ENCODE measurements at places on chromosomes 13 and 19.

DNA sequence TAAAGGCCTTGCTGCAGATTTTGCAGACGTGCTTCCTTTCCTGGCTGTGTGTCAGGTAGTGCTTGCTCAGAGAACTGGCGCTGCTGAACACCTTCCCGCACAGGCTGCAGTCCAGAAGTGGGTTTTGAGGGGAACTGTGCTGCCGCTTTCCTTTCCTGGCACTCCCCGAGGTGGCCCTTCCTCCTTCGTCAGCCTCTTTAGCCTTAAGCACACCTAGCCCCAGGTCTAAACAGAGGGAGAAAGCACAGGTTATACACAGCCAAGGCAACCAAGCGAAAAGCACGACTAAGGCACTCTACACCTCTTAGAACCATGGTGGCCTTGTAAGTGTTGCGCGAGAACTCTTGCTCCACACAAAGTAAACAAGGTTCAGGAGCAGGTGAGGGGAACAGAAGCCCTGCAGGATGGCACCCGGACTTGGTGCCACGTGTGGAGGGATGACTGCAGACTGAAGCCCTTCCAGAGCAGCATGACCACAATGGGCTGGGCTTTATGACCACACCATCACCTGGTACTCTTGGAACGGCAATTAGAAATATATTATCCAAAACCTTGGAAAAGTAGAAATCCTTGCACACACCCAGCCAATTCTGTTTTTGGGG lies 23.6 kb downstream of the ZNF541 start:
- H3K27ac ChIP-seq: no peak overlapping the region
- DNase-seq: no peak
- H3K36me3 ChIP-seq: no peaks in the 10 kb centered on the region
- H3K27me3 ChIP-seq: no peaks in the 10 kb centered on the region
- H3K4me1 ChIP-seq: no peaks in the 10 kb centered on the region

DNA sequence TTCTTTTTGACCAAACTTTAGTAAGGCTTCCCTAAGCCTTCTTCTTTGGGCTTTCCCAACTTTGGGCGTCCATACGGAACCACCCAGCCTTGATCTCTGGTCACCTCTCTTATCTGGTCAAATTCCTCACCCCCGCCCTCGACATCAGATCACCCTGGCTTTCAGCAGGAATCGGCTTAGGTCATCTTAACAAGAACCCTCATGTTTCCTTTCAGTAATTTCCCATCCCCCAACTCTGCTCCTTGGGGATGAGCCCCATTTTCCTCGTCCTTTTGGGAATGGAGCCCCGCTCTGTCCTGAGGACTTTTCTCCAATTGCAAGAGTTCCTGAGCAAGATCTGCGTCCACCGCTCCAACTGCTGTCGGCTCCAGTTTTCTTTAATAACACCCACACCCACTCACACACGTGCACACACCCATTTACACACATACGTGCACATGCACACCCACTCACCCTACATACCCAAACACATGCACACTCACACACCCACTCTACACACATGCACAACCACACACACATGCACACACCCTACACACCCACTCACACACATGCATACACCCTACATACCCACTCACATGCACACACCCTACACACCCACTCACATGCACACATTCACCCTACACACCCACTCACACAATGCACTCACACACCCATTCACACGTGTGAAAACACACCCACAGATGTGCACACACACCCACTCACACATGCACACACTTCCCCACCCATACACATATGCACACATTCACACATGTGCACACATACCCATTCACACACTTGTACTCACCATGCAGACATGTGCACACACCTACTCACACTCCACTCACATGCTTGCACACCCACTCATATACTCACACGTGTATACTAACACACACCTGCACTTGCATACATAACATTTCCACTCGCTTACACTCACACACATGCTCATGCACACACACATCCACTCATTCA lies 87.0 kb upstream of the TM9SF2 start:
- H3K27ac ChIP-seq: no peak overlapping the region
- no peaks in the 10 kb centered on the region for H3K36me3 ChIP-seq
- DNase-seq: no peak
- H3K4me1 ChIP-seq: no peaks in the 10 kb centered on the region
- no peaks in the 10 kb centered on the region for H3K27me3 ChIP-seq
- H3K4me3 ChIP-seq: no peak overlapping the region

DNA sequence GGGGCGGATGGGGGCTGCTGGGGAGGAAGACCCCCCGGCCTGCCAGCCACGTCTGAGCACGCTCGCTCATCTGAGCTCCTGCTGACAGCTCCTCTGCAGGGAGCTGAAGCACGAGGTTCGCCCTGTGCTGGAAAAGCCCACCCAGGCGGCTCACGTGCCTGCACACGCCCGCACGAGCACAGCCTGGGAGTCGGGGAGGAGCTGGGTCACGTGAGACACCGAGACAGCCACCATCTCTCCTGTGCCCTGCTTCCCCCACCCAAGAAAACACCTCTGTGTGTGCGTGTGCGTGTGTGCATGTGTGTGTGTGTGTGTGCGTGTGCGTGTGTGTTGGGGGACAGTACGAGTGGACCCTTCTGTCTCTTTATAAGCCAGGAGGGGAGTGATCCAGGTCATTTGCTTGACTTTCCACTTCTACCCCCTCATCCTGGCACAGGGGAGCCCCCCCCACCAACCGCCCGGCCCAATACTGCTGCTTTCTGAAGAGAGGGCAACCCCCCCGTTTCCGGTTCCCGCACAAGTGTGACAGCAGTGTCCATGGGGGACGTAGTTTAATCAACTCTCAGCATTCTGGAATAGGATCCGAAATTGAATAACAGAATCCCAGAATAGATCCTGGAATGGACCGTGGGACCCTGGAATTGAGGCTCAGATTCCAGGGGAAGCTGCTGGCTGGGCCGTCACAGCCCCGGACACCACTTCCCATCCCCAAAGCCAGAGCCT lies 42.5 kb downstream of the CELF5 start:
- no peaks in the 10 kb centered on the region for H3K4me1 ChIP-seq
- no peaks in the 10 kb centered on the region for H3K36me3 ChIP-seq
- no peak overlapping the region for H3K4me3 ChIP-seq
- DNase-seq: no peak
- H3K27ac ChIP-seq: no peak overlapping the region

GRCh38 chr13:59750860-59751259 lies 412.9 kb downstream of the DIAPH3 start:
- H3K27me3 ChIP-seq: no peaks in the 10 kb centered on the region
- no peaks in the 10 kb centered on the region for H3K4me1 ChIP-seq
- DNase-seq: no peak
- H3K4me3 ChIP-seq: no peak overlapping the region
- no peaks in the 10 kb centered on the region for H3K36me3 ChIP-seq
- H3K27ac ChIP-seq: no peak overlapping the region

GRCh38 chr19:44822177-44822576 lies 13.3 kb downstream of the BCAM start:
- no peak overlapping the region for H3K4me3 ChIP-seq
- H3K27me3 ChIP-seq: no peaks in the 10 kb centered on the region
- no peaks in the 10 kb centered on the region for H3K4me1 ChIP-seq
- no peaks in the 10 kb centered on the region for H3K36me3 ChIP-seq

DNA sequence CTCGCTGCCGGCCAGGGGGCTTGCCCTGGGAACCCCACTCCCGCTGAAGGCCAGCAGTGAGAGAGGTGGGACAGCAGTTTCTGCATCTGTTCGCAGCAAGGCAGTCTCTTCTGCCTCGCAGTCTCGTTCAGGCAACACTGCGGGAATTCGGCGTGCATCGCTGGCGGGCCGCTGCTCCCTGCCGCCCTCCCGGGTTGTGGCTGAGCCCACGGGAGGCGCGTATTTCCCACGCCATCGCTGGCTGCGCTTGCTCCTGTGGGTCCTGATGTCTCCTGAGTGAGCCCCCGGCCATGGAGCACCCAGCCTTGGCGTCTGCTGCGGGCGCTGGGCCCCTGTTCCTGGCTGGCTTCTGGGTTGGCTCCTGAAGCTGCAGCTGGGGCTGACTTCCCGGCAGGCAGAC lies 227.9 kb downstream of the TEX29 start:
- no peak overlapping the region for H3K4me3 ChIP-seq
- no peak for DNase-seq
- peaks cover 11% of the 10 kb centered on the region for H3K4me1 ChIP-seq
- no peaks in the 10 kb centered on the region for H3K36me3 ChIP-seq
- no peak overlapping the region for H3K27ac ChIP-seq

- no peaks in the 10 kb centered on the region for H3K27me3 ChIP-seq
- H3K36me3 ChIP-seq: peaks cover 41% of the 10 kb centered on the region
- no peak for DNase-seq
- no peak overlapping the region for H3K4me3 ChIP-seq
- no peak overlapping the region for H3K27ac ChIP-seq
- H3K4me1 ChIP-seq: no peaks in the 10 kb centered on the region
These were observed 16.2 kb downstream of the PKN1 start for GRCh38 chr19:14449321-14449720.

DNA sequence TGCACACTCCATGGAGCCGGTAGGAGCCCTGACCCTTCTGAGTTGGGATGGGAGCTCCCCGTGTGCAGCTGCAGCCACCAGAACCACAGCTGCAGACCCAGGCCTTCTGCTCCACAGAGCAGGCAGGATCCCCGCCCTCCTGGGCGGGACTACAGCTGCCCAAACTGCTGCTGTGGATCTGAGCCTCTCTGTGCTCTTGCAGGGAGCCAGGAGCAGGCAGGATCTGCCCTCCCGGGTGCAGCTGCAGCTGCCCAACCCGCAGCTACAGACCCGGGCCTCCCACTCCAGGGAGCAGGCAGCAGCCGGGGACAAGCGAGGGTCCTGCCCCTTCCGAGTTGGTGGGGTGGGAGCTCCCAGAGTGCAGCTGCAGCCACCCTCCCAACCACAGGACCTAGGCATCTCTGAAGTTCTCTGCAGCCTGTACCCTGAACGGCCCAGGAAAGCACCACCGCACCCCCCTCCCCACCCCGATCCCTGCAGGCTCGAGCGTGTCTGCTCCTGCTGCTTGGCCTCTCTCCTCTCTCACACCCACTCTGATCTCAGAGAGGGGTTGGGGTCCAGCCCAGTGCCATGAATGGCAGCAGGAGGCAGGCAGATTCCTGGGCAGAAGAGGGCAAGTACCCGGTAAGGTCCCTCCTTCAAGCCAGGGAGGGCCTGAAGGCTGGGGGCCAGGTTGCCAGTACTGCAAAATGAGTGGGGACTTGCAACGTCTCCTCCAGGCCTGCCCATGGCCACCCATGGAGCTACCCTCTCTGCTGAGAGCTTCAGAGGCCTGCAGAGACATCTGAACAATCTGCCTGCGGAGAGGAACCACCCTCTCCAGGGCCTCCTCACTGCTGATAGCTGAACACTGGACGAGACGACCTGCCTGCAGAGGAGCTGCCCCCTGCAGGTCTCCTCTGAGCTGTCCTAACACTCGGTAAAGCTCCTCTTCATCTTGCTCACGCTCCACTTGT lies 16.4 kb upstream of the EMP3 start:
- H3K4me3 ChIP-seq: no peak overlapping the region
- no peaks in the 10 kb centered on the region for H3K36me3 ChIP-seq
- no peak overlapping the region for H3K27ac ChIP-seq
- no peaks in the 10 kb centered on the region for H3K4me1 ChIP-seq
- DNase-seq: no peak

DNA sequence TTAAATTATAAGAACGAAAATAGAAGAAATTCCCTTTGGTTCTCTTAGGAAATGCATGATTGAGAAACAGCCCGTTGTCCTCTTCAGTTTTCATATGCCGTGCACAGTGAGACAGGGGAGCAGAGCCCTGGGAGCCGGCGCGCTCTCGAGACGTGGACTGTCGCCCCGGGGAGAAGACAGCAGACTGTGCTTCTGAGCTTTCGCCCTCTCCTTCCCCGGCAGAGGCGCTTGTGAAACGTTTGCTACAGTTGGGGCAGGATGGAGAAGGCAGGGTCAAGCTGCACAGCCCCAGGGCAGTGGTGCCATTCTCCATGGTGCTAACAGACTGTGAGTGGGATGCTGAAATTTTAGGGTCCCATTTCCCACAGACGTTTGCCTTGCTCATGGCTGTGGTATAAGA lies 192.2 kb upstream of the KL start:
- no peak for DNase-seq
- no peaks in the 10 kb centered on the region for H3K27me3 ChIP-seq
- no peak overlapping the region for H3K27ac ChIP-seq

GRCh38 chr19:53507523-53508442 lies 30.2 kb upstream of the ZNF331 start:
- no peak overlapping the region for H3K4me3 ChIP-seq
- peaks cover 5% of the 10 kb centered on the region for H3K27me3 ChIP-seq
- H3K36me3 ChIP-seq: no peaks in the 10 kb centered on the region
- H3K4me1 ChIP-seq: no peaks in the 10 kb centered on the region
- no peak overlapping the region for H3K27ac ChIP-seq
- DNase-seq: no peak

DNA sequence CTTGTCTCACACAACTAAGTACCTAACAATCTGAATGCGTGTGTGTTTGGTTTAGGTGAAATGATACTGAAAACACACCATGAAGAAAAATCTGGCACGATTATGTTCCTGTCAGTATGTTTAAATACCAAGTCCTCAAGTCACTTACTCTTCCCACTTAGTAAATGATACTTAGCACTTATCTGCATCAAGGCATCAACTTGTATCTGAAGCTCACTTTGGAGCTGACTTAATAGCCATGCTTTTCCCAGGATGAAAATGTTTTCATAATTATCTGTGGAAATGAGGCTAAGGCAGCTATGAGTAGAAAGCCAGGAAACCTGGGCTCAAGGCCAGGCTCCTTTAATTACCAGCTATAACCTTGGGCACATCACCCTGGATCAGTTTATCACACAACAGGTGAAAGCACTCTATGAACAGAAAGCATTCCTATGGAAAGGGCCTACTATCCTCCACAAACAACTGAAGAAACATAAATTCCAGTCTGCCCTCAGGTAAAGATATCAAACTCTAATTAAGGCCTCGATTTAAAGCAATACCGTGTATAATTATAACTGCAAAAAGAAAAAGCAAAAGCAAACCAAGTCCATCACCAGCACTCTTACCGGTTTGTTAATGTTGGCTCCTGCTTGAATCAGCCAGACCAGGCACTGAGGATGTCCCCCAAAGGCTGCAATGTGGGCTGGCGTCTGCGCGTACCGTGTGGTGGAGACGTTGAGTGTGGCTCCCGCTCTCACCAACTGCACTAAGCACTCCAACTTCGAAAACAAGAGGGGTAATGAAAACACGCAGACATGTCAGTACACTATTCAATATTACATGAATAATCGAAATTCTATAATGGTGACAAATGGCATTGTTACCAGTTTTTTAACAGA lies 4.6 kb downstream of the ANKRD10 start:
- no peak overlapping the region for H3K4me3 ChIP-seq
- H3K27ac ChIP-seq: no peak overlapping the region
- H3K36me3 ChIP-seq: peaks cover 16% of the 10 kb centered on the region
- DNase-seq: no peak
- H3K27me3 ChIP-seq: no peaks in the 10 kb centered on the region

- no peak overlapping the region for H3K27ac ChIP-seq
- H3K36me3 ChIP-seq: no peaks in the 10 kb centered on the region
- no peaks in the 10 kb centered on the region for H3K4me1 ChIP-seq
- no peak for DNase-seq
- no peak overlapping the region for H3K4me3 ChIP-seq
- no peaks in the 10 kb centered on the region for H3K27me3 ChIP-seq
These were observed 16.5 kb downstream of the PLD3 start for GRCh38 chr19:40365010-40365409.

- peak overlapping the region; percentile 98 for H3K27ac ChIP-seq
- H3K36me3 ChIP-seq: peaks cover 1% of the 10 kb centered on the region
- H3K4me3 ChIP-seq: peak overlapping the region; percentile 78
- peak; percentile 52 for DNase-seq
- peaks cover 20% of the 10 kb centered on the region for H3K4me1 ChIP-seq
These were observed 937 bp upstream of the SPRY2 start for GRCh38 chr13:80341756-80342370.

- H3K4me3 ChIP-seq: no peak overlapping the region
- DNase-seq: no peak
- no peak overlapping the region for H3K27ac ChIP-seq
- H3K36me3 ChIP-seq: no peaks in the 10 kb centered on the region
- H3K4me1 ChIP-seq: no peaks in the 10 kb centered on the region
- no peaks in the 10 kb centered on the region for H3K27me3 ChIP-seq
These were observed 383.1 kb downstream of the DLEU7 start for GRCh38 chr13:50460358-50460757.

All from liver (tissue), 10 donors.